Esophagus squamous epithelium (tissue), 5 donors: ENCODE measurements at places on chromosomes 6 and 20. TPM values are rescaled to one million over a fixed set of nuclear protein-coding genes. Genes with fewer than 3 reads are reported as not detected.

GRCh38 chr6:105896052-105896820 is 189.9 kb upstream of the PRDM1 start:
- no peak for DNase-seq

DNA sequence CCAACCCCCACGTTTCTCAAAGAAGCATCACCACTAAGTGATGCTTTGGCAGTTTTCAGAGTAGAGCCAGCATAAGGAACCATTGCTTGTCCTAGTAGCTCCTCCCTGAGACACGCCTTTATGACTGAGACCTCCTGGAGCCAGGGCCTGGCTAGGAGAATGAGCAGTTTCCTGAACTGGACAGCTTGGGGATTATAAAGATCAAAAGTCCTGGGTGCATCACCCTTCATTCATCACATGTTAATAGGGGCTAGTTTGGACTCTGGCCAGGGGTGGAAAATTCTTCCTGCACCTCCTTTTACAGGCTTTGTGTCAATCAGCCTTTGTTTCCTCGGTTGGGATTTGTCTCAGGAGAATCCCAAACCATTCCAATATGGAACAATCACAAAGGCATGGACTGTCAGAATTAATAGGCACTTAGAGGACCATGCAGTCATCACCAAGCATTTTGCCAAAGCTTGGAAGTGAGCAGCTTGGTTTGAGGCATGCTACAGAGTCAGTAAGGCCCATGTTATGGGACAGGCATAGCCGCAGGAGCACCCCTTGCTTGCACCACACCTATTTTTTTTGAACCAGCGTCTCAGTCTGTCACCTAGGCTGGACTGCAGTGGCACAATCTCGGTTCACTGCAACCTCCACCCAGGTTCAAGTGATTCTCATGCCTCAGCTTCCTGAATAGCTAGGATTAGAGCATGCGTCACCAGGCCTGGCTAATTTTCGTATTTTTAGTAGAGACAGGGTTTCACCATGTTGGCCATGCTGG is 64.9 kb upstream of the TGM3 start:
- DNase-seq = no peak

- no peak for DNase-seq
Measured at GRCh38 chr6:159359581-159360297, 190.5 kb downstream of the FNDC1 start.

DNA sequence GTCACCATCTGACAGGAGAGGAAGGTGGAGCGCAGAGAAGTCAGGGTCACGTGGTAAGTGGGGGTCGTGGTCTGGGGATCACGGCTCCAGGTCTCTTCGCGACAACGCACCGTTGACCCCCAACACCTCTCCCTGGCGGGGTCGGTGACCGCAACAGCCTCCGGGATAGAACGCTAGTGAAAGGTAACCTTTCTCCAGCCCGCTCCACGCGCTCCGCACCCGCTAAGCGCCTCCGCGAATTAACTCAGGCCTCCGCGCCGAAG is 600 bp upstream of the SYNJ2 start:
- no peak for DNase-seq

DNA sequence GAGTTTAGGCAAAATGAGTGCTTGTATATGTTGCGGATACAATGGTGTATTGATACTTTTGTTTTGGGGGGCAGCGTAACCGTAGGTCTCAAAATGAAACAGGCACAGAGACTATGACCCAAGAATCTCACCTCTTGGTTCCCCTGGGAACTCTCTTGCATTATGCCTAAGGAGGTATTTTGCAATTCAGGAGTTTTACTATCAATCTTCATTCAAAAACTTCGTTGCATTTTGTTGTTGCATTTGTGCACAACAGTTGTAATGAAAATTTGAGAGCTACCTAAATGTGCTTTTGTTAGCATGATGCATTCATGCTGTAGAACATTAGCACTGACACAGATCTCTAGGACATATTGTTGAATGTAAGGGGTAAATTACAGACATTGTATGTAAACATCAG is 18.2 kb downstream of the VTA1 start:
- no peak for DNase-seq

- DNase-seq = no peak
Measured at GRCh38 chr6:130852844-130853554, 25.8 kb downstream of the SMLR1 start.

DNA sequence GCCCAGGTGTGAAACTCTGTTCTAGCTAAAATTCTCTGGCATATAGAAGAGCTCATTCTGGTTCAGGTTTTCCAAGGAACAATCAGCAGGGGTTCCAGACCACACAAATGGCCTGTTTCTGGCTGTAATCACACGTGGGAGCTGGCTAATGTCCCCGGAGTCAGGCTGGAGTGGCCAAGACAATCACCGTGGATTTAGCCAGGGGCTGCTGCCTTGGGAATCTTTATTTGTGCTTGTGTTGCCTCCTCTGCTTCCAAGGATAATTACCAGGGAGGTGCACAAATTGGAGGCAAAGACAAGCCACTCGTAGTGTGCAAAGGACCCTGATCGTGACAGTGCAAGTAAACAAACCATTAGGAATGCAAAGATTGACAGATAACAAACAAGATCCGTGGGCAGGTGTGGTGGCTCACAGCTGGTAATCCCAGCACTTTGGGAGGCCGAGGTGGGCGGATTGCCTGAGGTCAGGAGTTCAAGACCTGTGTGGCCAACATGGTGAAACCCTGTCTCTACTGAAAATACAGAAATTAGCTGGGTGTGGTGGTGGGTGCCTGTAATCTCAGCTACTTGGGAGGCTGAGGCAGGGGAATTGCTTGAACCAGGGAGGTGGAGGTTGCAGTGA is 77.3 kb downstream of the KCNB1 start:
- no peak for DNase-seq

- no peak for DNase-seq
Measured at GRCh38 chr6:33668914-33669313, 42.6 kb downstream of the UQCC2 start.

DNA sequence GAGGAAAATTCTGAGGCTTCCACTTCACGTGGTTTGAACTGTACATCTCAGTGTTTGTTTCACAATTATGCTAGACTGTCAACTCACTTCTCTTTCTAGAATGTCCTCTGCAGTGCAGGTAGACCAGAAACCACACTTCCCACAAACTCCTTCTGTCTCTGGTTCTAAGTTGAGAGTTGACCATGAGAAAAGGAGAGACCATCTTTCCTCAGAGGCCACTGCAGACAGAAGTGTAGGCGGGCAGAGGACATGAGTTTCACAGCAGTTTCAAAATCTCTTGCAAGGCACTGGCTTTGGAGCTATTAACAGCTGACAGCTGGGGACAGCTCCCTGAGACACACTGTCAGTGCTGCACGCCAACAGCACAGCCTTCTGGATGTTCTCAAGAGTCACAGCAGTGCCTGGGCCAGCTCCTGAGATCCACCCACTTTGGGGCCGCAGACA is 55.4 kb upstream of the MOXD1 start:
- DNase-seq = no peak

DNA sequence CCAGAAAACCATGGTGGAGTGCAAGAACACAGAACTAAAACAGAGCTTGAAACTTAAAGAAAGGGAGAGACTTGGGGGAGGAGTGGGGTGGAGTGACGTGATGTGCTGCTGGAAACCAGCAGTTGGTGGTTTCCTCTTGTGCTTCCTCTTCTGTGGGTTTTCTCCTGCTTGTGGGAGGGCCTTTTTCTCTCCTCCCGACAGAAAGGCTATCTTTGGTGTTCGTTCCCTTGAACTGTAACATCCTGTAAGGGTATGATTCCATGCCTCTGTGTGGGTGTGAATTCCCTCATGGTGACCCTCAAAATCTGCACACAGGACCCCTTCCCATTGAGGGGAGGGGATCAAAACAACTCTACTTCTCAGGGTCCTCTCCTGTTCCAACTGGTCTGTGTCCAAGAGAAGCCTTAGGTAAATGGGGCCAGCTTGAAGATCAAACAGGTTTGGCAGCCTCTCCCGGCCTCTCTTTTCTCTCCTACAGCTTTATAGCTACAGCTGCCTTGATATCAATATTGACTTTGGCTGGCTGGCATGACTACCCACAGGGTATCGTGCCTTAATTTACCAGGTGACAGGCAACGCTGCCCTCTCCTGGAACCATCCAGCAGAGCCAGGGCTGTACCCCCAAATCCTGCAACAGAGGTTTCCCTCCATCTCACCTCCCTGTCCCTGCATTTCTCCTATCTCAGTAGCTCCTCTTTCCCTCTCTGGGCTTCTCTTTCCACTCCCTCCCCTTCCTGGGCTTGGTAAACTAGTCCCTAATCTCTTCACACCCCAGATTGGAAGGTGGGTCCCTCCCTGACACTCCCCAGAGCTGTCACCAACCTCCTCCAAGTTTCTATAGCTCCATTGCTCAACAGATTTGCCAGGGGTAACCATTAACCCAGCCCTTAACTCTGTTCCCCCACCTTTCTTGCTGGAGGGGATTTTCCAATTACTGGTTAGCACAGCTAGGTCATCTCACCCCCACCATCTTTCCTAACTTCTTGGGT is 1.5 kb upstream of the MSH5 start:
- DNase-seq = no peak

- no peak for DNase-seq
Measured at GRCh38 chr6:21885532-21886114, 292.1 kb downstream of the SOX4 start.

The PI3 gene
- 1,207 TPM for total RNA-seq

The ULBP3 gene
- total RNA-seq = 5.0 TPM
